ENCODE measurements at places on chromosomes 16 and 17. TPM values are rescaled to one million over a fixed set of nuclear protein-coding genes. Genes with fewer than 3 reads are reported as not detected.

Gene AIPL1
- not detected for total RNA-seq

Gene SLC22A31
- 8.4 TPM for total RNA-seq

Gene FBXL19
- total RNA-seq: 36.2 TPM

Gene ABI3
- total RNA-seq: not detected

Gene CCL23
- total RNA-seq: not detected

Gene MNT
- 26.0 TPM for total RNA-seq

Gene CES1
- not detected for total RNA-seq

DNA sequence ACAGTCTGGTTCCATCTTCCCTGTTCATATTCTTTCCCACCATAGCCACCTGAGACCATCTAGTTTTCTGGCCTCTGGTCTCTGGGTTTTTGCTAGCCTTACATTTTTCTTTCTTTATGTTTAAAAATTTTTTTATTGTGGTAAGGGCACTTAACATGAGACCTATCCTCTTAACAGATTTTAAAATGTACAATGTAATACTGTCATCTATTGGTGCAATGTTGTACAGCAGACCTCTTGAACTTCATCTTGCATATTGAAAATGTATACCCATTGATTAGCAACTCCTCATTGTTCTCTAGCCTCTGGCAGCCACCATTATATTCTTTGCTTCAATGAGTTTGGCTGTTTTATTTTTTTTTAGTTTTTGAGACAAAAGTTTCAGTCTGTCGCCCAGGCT, 39.2 kb downstream of the ITGAM start:
- peak; percentile 4 for DNase-seq

DNA sequence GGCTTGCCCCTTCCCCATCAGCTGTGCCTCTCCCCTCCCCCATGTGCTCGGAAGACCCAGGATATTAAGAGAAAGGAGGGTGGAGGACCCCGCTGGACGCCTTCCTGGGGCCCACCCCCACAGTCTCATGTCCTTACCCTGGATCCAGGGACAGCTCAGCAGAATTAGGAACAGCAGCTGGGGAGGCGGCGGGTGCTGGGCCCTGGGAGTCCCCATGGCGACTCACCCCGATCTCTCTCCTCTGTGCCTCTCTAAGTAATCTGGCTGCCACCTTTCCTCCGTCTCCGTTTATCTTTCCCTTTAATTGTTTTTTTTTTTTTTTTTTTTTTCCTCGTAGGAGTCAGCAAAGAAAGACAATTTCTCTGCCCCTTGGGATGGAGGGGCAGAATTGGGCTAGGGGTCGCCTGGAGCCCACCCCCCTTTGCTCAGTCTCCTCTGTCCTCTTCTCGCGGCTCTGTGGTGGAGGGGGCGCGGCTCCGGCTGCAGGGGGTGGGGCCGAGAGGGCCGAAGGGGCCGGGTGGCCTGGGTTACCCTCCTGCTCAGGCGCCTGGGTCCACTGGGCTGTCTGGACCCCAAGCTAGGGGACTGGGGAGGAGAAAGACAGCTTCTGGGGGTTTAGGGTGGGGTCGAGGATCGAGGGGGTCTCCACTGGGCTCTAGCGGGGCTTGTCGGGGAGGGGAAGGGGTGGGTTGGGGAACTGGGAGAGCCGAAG, 390 bp downstream of the SEZ6L2 start:
- no peak for DNase-seq

DNA sequence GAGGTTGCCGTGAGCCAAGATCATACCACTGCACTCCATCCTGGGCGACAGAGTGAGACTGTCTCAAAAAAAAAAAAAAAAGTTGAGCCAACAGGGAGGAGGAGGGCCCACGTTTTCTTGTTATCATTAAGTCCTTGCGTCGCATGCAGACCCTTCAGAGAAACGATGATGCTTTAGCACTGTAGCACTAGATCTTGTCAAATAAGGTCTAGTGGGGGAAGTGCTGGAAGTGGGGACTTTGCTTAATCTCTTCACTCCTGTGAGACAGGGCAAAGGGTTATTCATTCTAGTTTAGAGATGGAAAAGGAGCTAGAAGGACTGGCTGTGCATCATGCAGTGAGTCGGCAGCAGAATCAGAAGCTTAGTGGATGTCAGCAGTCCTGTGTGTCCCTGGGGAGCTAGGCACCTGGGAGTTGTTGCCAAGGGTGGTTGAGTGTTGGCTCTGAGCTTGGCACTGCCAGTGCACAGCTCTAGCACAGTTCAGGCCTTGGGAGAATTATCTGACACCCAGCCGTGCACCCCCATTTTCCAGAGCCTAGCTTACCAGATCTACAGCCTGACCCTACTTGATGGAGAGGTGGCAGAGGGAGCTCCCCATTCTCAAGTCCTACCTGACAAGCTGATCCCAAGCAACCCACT, 33.4 kb upstream of the TBX2 start:
- no peak for DNase-seq

DNA sequence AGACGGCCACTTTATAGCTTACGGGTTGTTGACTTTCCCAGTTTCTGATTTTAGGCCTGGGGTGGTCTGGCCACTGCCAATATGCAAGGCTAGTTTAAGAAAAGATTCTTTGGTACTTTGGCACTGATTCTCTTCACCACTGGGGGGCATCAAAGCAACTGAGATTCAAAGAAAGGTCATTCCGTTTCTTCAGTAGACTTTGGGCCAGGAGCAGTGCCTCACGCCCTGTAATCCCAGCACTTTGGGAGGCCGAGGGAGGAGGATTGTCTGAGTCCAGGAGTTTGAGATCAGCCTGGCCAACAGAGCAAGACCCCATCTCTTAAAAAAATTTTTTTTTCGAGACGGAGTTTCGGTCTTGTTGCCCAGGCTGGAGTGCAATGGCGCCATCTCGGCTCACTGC, 53.0 kb downstream of the RPA1 start:
- peak; percentile 54 for DNase-seq

- no peak for DNase-seq
These were observed 135.2 kb upstream of the ELAC2 start for GRCh38 chr17:13153036-13153435.

- DNase-seq: no peak
These were observed 40.2 kb downstream of the CDRT15 start for GRCh38 chr17:14196377-14196997.

- peak; percentile 48 for DNase-seq
These were observed 243.2 kb upstream of the GSE1 start for GRCh38 chr16:85369741-85370528.

GRCh38 chr17:29622337-29623282, at the start of gene CORO6:
TSS of gene CORO6 (minus strand) at chr17:29622912. CDS start at chr17:29621421, 1,491 bp downstream.
- DNase-seq: no peak

GRCh38 chr17:41026715-41027471, at the start of gene KRTAP1-5:
TSS of gene KRTAP1-5 (minus strand) at chr17:41027208. CDS start at chr17:41027155, 53 bp downstream.
- peak; percentile 58 for DNase-seq

DNA sequence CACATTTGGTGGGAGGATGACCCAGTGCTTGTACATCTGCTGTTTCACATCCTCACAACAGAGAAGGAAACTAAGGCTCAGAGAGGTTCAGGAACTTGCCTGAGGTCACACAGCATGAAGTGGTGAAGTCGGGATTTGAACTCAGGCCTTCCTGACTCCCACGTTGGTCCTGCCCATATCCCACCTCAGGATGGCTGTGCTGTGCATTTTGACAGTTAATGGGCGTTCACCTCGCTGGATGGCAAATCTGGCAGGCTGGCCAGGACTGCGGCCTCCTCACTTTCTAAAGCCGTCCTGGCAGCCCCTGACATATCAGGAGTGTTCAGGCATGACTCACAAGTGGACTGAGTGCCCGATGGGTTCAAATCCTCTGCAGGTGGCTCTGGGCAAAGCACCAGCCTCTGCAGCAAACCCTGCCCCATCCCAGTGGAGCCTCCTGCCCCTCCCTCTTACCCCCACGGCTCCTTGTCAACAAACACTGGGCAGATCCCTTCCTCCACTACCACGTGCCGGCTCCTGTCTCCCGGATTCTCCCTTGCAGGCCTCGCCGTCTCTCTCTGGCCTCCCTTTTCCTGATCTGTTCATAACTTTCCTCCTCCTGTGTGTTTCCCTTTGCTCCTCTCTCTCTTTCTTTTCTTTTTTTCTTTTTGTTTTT, 29.2 kb downstream of the SOCS3 start:
- DNase-seq: peak; percentile 98

- DNase-seq: no peak
These were observed 17.6 kb downstream of the WWP2 start for GRCh38 chr16:69779724-69780123.

DNA sequence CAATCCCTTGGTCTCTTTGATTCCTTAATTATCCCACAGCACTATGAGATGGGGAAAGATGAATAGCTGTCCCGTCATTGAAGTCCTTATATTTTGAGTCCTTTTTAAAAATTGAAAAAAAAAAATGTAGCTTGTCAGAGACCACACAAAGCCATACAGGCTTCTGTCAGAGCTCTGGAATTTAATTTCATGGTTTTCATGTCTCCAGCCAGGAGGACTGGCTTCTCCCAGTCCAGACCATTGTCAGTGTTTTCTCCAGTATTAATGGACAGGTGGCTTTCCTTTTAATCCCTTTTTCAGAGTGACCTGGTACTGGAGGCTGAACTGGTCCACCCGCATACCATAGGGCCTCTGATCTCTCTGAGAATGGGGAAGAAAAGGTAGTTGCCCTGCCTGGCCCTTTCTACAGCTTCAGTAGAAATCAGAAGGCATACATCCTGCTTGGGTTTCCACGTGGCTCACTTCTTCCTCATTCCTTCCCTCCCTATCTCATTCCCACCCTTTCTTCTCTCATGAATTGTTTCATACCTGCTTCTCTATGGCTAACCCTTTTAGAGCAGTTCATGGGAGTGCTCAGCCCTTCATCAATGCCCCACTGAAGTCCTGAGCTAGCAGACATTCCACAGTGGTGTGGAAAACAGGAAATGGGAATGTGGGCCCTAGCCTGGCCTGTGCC, 29.1 kb downstream of the TRIM16 start:
- DNase-seq: peak; percentile 57

- DNase-seq: no peak
These were observed 494.9 kb upstream of the RBFOX1 start for GRCh38 chr16:6837722-6838121.

GRCh38 chr16:59164461-59164860, 430.3 kb upstream of the GOT2 start:
- DNase-seq: no peak

DNA sequence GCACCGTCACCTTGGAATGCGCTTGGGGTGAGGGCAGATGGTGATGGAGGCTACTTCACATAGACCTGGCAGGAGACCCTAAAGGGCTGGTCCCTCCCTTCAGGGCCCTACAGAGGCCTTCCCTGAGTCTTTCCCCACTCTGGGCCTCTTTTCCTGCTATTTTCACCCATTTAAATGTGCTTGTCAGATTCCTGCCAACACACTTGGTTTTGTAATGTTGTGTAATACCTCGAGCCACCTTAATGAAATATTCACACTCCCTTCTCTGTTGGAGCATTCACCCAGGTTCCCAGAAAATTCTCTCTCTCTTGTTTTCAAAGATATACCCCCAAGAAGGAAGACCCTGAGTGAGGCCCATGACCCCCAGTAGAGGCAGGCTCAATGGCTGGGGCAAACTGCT, 456.6 kb upstream of the DYNLRB2 start:
- DNase-seq: no peak

DNA sequence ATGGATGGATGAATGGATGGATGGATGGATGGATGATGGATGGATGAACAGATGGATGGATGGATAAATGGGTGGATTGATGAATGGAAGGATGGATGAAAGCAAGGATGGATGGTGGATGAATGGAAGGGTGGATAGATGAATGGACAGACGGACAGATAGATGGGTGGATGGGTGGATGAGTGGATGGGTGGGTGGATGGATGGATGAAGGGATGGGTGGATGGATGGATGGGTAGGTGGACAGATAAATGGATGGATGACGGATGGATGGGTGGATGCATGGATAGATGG, 14.9 kb downstream of the SRL start:
- no peak for DNase-seq

DNA sequence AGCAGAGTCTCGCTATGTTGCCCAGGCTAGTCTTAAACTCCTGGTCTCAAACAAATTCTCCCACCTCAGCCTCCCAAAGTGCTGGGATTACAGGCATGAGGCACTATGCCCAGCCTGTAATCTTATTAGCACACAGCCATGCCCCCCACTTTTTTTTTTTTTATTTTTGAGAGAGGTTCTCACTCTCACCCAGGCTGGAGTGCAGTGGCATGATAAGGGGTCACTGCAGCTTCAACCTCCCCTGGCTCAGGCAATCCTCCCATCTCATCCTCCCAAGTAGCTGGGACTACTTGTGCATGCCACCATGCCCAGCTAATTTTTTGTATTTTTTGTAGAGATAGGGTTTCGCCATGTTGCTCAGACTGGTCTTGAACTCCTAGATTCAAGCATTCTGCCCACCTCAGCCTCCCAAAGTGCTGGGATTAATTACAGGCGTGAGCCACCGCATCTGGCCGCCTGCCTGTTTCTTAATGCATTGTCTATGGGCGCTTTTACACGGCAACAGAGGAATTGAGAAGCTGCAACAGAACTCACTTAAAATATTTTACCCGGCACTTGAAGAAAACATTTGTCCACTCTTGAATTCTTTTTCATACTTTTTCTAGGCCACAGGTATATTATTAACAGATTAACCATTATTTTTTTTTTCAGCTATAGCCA, 8.8 kb upstream of the CEP20 start:
- no peak for DNase-seq

- DNase-seq: no peak
These were observed 447.0 kb downstream of the SOX9 start for GRCh38 chr17:72567774-72568173.

- no peak for DNase-seq
These were observed 20.8 kb downstream of the WDR45B start for GRCh38 chr17:82627405-82627804.

GRCh38 chr17:57234061-57234738, 22.1 kb upstream of the MSI2 start:
- no peak for DNase-seq

DNA sequence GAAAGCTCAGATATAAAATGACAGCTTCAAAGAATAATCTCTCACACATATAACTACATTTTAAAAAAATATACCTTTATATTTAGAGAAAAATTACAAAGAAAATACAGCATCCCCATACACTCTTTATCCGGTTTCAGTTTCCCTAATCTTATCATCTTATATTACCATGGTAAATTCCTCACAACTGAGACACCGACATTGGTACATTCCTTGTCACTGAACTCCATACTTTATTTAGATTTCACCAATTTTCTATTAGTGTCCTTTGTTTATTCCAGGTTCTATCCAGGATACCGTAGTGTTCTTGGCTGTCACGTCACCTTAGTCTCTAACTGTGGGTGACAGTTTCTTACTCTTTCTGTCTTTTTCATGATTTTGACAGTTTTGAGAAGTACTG, 22.0 kb upstream of the ABCA10 start:
- DNase-seq: no peak

Measured in PC-3 (cell line).